ENCODE measurements at places on chromosomes 16 and 17.

GRCh38 chr17:27239046-27239445, 54.9 kb upstream of the WSB1 start:
- DNase-seq, result no peak

GRCh38 chr16:50390371-50390771, 21.6 kb upstream of the BRD7 start:
- DNase-seq, result no peak

GRCh38 chr17:51059781-51060180, 60.9 kb downstream of the SPAG9 start:
- no peak for DNase-seq

GRCh38 chr17:81129289-81129688, 36.0 kb upstream of the PVALEF start:
- DNase-seq, result no peak

DNA sequence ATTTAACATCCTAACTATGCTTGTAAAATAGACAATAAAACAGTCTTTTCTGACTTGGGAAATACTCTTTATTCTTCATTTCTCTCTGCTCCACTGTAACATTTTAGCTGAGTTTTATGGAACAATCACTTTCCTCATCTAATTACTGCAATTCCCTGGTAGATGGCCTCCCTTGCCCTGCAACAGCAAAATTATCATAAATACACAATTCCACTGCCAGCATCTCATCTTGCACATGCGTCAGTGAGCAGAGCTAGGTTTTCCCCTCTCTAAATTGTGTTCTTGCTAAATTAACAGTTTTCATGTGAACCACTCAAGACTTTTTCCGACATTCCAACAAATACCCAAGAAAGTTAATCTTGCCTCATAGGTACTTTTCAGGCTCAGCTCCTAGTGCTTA, 920.9 kb upstream of the GOT2 start:
- no peak for DNase-seq

GRCh38 chr17:17556671-17557070, 34.8 kb downstream of the PEMT start:
- no peak for DNase-seq

DNA sequence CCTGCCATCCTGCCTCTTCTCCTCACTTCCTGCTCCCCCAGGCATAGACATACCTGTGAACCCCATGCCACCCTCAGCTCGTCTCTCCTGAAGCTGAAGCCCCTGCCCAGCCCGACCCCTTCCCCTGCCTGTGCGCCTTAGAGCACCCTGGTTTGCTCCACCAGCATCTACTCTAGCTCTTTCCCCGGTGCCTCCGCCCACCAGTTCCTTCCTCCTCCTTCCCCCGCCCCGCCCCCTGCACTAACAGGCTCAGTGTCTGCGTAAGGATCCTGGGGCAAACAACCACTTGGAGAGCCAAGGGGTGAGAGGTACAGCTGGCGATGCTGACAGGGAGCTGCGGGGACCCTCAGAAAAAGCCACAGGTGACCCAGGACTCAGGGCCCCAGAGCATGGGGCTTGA, 1.9 kb downstream of the GPR142 start:
- DNase-seq, result peak; percentile 57

- no peak for DNase-seq
Measured at GRCh38 chr17:49986396-49987289, 8.4 kb downstream of the DLX3 start.

- DNase-seq, result no peak
Measured at GRCh38 chr17:28485049-28485448, 11.6 kb downstream of the SLC13A2 start.

DNA sequence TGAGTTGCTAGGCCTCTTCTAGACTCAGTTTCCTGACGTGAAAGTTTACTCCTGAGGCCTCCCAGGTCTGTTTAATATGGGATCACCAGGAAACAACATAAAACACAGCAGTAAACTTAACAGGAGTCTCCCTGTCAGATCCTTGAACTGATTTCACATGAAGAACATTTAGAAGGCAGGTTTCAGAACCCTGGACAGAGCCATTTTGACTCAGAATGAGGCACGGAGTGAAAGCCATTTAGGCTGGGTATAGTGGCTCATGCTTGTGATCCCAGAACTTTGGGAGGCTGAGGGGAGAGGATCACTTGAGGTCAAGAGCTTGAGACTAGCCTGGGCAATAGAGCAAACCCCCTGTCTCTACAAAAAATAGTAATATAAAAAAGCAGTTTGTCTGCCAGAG, 289.1 kb downstream of the CA10 start:
- DNase-seq, result no peak

All from stimulated activated CD4-positive, alpha-beta T cell treated with anti-CD3 and anti-CD28 coated beads, Interleukin-1b, Interleukin-23, amount 100 ng/mL, for 1 hour (primary cell).